RCC 7860 (cell line): ENCODE measurements at places on chromosomes 12 and 14.

DNA sequence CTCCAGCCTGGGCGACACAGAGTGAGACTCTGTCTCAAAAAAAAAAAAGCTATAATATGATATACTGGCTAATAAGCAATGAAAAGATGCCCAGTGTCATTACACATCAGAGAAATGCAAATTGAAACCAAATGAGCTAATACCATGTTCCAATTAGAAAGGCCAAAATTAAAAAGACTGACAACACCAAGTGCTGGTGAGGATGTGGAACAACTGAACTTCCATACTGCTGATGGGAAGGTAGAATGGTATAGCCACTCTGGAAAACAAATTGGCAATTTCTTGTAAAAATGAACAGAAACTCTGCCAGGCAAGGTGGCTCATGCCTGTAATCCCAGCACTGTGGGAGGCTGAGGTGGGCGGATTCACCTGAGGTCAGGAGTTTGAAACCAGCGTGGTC is 8.5 kb upstream of the PHETA1 start:
- no peak for DNase-seq

DNA sequence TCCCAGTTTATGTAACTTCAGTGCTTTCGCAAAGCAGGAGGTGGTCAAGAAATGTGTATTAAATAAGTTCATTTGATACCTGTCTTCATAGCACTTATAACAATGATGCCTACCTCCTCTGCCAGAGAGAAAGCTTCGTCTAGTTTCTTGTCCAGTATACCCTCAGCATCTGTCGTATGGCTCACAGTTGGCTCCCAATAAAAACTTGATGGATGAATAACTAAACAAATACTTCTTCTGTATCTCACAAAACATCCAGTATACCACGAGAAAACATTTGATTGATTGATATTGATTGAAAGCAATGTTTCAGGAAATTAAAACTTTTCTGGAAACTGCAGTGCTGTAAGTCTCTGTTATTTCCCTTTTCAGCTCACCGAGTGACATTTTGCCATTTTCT is 26.9 kb upstream of the PTGDR start:
- no peak for DNase-seq

GRCh38 chr12:112555621-112556233 is 137.0 kb downstream of the PTPN11 start:
- DNase-seq, result no peak

- no peak for DNase-seq
These were observed 424 bp downstream of the BBOF1 start for GRCh38 chr14:74019408-74020137.

GRCh38 chr12:3313675-3314663 is 177.0 kb upstream of the PRMT8 start:
- DNase-seq, result no peak

DNA sequence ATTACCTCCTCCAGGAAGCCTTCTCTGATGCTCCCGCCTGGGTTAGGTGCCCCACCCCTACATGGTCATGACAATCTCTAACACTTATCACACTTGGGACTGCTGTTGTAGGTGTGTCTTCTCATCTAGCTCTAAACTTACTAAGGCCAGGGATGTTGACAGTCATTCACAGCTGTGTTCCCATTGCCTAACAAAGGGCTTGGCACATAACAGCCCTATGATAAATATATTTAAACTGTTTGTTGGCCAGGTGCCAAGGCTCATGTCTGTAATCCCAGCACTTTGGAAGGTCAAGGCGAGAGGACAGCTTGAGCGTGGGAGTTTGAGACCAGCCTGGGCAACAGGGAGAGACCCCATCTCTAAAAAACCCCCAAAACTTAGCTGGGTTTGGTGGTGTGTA is 98.8 kb upstream of the RGS6 start:
- no peak for DNase-seq

DNA sequence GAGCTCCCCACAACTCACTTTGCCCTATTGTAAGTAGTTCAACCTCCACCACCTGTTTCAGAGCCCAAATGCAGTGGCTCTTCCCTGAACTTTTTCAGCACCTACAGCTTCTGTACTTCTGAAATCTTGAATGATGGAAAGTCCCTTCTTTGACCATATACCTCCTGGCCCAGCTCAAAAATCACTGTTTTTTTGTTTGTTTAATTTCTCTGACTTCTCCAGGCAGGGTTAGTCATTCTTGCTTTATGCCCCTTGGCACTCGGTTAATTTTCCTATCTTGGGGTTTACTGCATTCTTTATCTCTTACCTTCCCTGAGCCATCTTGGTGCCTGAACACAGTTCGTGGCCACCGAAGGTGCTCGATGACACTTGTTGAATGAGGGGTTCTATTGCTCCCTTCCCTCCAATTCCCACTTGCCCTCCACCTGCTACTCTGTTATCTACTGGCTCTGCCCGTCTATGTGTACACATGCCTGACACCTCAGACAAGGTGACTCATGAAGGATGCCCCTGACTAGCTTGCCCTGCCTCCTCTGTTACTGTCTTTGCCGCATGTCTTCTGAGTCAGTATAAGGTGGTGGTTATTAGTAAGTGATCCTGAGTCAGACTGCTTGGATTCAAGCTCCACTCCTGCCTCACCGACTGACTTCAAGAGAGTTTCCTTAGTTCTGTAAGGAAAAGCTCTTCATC is 4.4 kb downstream of the AMHR2 start:
- peak; percentile 95 for DNase-seq

- DNase-seq, result no peak
These were observed 21.0 kb downstream of the PIGH start for GRCh38 chr14:67579040-67579439.

DNA sequence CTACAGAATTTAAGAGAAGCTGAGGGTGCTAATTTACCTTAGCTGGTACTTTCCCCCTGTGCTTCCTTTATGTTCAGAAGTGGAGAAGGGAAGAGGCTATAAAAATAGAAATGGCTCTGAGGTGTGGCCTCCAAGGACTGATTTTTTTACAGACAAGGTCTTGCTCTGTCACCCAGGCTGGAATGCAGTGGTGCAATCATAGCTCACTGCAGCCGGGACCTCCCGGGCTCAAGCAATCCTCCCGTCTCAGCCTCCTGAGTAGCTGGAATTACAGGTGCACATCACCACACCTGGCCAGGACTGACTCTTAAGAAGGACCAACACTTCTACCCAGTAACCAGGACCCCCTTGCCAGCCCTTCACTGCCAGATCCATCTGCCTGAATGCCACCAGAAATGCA is 23.9 kb upstream of the NAP1L1 start:
- DNase-seq, result no peak

DNA sequence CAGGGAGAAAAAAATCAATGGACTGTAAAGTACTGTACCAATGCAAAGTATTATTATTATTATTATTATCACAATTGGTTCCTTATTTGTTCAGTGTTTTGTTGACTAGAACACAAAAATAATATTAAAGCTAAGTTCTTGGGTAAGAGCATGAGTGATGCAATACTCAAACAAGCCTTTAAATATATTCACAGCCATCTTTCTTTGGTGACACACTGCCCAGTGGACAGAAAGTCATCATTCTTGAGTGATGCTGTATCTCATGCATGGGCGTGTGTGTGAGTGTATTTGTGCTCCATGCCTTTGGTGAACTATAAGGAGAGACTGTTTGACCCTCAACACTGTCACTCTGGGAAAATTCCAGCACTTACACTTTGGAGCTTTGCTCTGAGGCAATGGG is 93.6 kb downstream of the KCNK10 start:
- no peak for DNase-seq

DNA sequence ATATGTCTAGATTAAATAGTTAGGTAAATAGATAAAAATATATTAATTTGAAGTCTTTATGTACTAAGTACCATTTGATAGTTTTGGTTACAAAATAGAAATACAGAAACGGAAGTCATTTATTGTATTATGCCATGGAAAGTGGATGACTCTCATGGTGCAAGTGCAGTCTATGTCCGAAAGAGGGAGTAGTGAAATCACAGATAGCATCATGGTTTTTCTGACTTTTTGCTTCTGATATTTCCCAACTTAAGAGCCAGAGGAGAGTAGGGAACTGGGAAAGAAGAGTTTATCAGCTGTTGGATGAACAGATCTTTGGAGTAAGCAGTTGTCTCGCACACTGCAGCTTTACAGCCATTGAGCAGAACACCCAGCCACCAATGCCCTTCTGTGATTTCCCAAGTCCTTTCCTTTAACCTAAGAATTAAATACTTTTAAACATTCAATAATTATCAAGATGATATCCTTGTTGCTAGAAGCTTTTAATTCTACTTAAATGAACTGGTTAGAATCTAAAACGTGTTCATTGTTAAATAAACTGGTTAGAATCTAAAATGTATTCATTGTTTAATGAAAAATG is 18.4 kb upstream of the SRGAP1 start:
- peak; percentile 64 for DNase-seq

DNA sequence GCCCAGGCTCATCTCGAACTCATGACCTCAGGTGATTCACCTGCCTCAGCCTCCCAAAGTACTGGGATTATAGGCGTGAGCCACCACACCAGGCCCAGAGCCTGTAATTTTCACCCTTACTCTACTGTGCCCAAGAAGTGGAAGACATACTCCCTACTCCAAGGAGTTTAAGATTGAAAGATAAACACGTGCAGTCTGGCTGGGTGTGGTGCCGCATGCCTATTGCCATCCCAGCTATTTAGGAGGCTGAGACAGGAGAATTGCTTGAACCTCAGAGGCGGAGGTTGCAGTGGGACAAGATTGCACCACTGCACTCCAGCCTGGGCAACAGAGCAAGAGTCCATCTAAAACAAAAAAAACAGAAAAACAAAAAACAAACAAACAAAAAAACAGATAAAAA is 90.0 kb downstream of the NINJ2 start:
- no peak for DNase-seq

DNA sequence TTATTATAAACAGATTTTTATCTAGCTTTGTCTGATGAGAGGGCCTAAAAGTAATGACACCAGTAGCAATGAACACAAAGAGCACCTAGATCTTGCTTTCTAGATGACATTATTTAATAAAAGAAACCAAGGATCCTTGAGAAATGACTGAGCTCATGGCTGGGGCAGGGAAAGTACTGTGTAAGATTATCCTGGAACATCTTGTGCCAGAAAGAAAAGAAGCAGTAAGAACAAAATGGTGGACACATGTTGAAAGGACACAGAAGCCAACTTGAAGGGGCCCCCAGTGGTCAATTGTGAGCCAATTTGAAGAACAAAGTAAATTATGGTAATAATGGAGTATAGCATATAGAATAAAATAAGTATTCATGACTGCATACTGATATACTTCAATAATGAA is 10.0 kb downstream of the IFNG-AS1 start:
- no peak for DNase-seq
